ENCODE measurements at places on chromosomes 7 and 10.

- no peak for DNase-seq
These were observed 48.3 kb upstream of the PITRM1 start for GRCh38 chr10:3220853-3221252.

DNA sequence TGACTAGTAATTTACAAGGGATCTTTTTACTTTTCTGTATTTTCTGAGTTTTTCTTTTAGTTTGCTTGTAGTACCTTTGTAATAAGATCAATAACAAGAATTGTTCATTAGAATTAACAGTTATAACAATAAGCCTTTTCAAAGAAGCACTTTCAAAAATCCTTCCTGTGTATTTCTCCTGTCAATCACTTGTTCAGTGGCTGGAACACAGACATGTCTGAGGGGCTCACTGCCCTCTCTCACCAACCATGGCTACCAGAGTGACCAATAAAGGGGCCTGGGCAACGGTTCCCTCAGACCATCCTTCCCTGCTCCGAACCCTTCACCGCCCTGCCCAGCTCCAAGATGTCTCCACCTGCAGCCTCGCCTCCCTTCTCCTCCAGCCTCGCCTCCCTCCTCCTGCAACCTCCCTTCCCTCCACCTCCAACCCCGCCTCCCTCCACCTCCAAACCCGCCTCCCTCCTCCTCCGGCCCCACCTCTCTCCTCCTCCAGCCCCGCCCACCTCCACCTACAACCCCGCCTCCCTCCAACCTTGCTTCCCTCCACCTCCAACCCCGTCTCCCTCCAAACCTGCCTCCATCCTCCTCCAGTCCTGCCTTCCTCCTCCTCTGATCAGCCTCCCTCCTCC lies 353.4 kb downstream of the TNS3 start:
- DNase-seq, result peak; percentile 19

- DNase-seq, result no peak
These were observed 426.6 kb downstream of the PLXNA4 start for GRCh38 chr7:132149436-132150304.

GRCh38 chr10:127918572-127918971 lies 11.7 kb downstream of the PTPRE start:
- no peak for DNase-seq

DNA sequence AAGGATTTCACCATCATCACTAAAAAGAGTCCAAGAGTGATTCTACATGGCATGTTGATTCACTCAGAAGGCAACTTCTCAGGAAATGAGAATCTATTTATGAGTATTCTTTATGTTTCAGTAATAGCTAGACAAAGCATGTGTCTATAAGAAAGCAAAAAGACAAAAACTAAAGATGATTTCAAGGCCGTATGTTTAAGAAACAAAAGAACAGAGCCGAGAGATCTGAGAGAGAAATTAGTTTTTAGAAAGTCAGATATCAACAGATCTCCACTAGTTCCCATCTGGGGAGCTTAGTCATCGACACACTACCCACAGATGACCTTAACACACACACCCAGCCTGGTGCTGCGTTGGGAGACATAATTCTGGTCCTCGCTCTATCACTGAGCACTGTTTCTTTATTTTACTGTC lies 21.0 kb downstream of the PIP4K2A start:
- DNase-seq, result no peak

GRCh38 chr7:134910214-134910890 lies 76.0 kb upstream of the AGBL3 start:
- DNase-seq, result no peak

DNA sequence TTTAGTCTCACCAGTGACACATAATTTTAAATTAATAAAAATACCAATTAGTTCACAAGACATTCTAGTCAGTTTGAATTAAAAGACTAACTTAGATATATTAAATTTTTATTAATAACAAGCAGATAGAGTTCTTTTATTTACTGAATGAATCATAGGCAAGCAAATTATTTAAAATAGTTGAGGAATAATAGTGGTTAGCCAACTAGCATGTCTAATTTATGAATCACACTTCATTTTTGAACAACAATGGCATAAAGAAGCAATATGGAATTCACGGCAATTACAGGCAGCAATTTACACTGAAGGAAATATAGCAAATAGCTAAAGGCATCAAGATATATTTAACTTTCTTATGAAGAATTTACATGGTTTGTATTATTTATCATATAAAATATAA lies 187.0 kb upstream of the SLC26A5 start:
- no peak for DNase-seq

DNA sequence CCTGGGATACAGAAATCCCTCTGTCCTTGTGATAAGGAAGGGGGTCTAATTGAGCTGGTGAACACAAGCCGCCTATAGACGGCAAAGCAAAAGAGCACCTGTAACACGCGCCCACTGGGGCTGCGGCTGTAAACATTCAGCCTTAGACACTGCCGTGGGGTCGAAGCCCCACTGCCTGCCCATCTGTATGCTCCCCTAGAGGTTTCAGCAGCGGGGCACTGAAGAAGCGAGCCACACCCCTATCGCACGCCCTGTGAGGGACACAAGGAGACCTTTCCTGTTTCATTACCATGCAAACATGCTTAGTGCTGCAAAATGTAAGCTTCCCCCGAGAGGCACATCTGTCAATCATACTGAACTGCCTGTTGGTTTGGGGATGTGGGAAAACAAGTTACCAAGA lies 82.1 kb downstream of the NRP1 start:
- no peak for DNase-seq

DNA sequence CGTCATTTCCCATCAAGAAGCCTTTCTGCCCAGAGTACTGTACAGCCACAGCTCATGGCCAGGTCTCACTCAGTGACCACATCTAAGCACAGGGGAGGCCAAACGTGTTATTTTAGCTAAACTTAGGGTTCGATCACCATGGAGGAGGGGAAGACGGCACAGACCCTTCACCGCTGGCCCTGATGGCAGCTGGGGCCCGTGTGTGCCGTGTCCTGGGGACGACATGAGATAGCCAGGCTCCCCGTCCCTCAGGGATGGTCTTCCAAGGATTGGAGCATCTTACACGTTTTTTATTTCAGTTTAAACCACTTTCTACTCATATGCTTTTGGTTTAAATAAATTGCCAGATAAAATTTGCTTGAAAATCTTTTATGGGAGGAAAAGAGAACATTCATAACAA lies 512.9 kb downstream of the DNAJB6 start:
- DNase-seq, result no peak

GRCh38 chr10:3783682-3784432 lies 1.2 kb downstream of the KLF6 start:
- DNase-seq, result peak; percentile 95
